Thyroid gland (tissue), 4 donors: ENCODE measurements at places on chromosomes 4 and X.
A peak's percentile ranks its signal among the peaks of the same experiment; 100 is the strongest.

DNA sequence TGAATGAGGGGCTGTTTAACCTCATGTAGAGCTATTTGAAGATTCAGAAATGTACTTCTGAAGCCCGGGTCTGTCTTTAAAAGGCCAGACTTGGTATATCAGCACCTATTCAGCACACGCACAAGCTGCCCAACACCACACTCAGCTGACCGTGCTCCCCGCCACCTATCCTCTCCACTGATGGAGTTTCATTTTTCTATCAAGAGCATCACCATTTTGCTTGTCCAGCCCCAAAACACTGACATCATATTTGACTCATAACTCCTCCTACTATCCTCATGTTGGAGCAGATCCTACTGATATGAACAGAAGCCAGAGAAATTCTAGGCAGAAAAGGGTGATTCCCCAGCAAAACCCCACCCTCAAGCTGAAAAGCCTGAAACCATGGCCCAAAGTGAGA is 100.3 kb downstream of the SORBS2 start:
- no peaks in the 10 kb centered on the region for H3K27me3 ChIP-seq
- peaks cover 35% of the 10 kb centered on the region for H3K4me1 ChIP-seq
- H3K4me3 ChIP-seq: no peak overlapping the region
- no peak overlapping the region for H3K27ac ChIP-seq
- DNase-seq: no peak

DNA sequence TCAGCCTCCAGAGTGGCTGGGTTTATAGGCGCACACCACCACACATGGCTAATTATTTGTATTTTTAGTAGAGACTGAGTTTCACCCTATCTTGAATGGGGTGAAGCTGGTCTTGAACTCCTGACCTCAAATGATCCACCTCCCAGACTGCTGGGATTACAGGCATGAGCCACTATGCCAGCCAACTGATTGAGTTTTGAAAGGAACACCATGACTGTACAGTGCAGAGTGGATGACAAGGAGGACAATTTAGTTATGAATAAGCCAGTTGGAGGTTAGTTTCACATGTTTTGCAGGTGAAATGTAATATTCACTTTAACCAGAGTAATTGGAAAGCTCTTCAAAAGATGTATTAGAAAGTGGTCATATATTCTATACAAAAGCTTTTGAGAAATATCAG is 60.8 kb downstream of the PCDH18 start:
- H3K4me1 ChIP-seq: no peaks in the 10 kb centered on the region
- H3K27ac ChIP-seq: no peak overlapping the region
- H3K36me3 ChIP-seq: no peaks in the 10 kb centered on the region
- no peak overlapping the region for H3K4me3 ChIP-seq
- H3K27me3 ChIP-seq: no peaks in the 10 kb centered on the region

GRCh38 chrX:155026727-155027508 is at the start of gene FUNDC2:
Gene FUNDC2 (plus strand): TSS chrX:155026844. CDS start chrX:155026939, 95 bp downstream.
- no peaks in the 10 kb centered on the region for H3K36me3 ChIP-seq
- peak; percentile 94 for DNase-seq
- no peaks in the 10 kb centered on the region for H3K27me3 ChIP-seq
- peak within 1 kb of the TSS; percentile 84 for H3K27ac ChIP-seq
- peak within 1 kb of the TSS; percentile 43 for H3K4me3 ChIP-seq
- no peaks in the 10 kb centered on the region for H3K4me1 ChIP-seq

GRCh38 chrX:138875472-138875871 is 164.0 kb upstream of the FGF13 start:
- no peak overlapping the region for H3K4me3 ChIP-seq
- H3K36me3 ChIP-seq: no peaks in the 10 kb centered on the region
- H3K27ac ChIP-seq: no peak overlapping the region

DNA sequence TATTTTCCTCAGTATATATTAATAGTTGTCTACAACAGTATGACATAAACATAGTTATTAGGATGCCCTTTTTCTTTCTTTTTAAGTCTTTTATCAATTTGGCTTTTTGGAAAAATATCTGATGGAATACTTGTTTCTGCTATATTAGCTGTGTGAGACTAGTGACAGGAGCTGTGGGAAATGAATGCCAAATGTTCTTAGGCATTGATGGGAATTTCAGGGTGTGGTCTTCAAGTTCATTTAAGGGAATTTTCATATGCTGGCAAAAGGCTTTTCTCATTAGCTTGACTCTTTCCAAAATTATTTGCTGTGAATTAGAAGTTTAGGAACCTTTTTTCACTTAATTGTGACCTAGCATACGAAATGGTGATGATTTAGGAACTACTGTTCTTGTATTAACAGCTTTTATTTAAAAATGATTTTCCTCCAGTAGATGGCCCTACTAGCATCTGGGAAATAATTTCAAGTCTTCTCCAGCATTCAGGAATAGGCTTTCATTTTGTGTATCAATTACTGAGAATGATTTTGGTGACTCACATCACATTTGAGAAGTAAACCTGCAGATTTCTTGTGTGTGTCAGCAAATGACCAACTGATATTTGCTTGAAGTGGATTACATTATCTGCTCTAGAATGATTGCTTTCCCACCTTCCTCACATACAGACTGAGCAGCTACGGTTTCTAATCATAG is 70.9 kb downstream of the HTT start:
- no peak overlapping the region for H3K27ac ChIP-seq
- peaks cover 29% of the 10 kb centered on the region for H3K36me3 ChIP-seq
- no peak for DNase-seq
- H3K27me3 ChIP-seq: no peaks in the 10 kb centered on the region
- no peak overlapping the region for H3K4me3 ChIP-seq

GRCh38 chrX:118665204-118665603 is 62.2 kb upstream of the IL13RA1 start:
- H3K4me1 ChIP-seq: no peaks in the 10 kb centered on the region
- no peak overlapping the region for H3K27ac ChIP-seq
- no peak overlapping the region for H3K4me3 ChIP-seq
- H3K36me3 ChIP-seq: no peaks in the 10 kb centered on the region

DNA sequence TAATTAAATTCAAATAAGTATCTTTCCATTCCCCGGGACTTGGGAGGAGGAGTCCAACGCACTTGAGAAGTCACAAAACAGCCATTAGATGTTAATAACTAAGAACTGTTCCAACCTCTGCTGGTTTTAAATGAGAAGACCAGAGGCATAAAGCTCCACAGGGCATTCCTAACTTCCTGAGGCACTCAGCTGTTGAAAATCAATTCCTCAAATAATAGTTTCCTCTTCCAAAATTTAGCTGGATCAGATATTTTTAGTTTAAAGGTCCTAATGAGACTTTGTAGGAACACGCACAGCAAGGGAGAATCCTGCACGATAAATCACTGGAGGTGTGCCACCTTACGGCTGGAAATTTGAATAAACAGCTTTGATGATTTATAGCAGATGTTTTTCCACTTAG is 504.3 kb upstream of the ZFP42 start:
- H3K27me3 ChIP-seq: no peaks in the 10 kb centered on the region
- DNase-seq: no peak
- no peak overlapping the region for H3K4me3 ChIP-seq
- H3K27ac ChIP-seq: no peak overlapping the region
- no peaks in the 10 kb centered on the region for H3K36me3 ChIP-seq

DNA sequence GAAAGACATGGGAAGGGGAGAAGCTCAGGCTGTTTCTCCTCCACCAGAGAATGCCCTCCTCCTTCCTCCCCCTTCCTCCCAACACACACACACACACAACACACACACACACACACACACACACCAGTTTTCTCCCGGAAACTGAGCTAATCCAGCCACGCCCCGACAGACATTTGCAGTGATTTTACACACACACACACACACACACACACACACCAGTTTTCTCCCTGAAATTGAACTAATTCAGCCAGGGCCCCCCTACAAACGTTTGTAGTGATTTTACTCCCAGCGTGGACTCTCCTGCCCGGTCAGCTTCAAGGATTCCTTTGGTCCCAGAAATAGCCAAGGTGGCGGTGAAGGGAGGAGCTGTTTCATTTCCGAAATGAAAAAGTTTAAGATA is 32.9 kb upstream of the STX18 start:
- H3K36me3 ChIP-seq: no peaks in the 10 kb centered on the region
- peak; percentile 63 for DNase-seq
- H3K4me3 ChIP-seq: peak overlapping the region; percentile 83
- H3K27ac ChIP-seq: peak overlapping the region; percentile 41
- no peaks in the 10 kb centered on the region for H3K27me3 ChIP-seq

DNA sequence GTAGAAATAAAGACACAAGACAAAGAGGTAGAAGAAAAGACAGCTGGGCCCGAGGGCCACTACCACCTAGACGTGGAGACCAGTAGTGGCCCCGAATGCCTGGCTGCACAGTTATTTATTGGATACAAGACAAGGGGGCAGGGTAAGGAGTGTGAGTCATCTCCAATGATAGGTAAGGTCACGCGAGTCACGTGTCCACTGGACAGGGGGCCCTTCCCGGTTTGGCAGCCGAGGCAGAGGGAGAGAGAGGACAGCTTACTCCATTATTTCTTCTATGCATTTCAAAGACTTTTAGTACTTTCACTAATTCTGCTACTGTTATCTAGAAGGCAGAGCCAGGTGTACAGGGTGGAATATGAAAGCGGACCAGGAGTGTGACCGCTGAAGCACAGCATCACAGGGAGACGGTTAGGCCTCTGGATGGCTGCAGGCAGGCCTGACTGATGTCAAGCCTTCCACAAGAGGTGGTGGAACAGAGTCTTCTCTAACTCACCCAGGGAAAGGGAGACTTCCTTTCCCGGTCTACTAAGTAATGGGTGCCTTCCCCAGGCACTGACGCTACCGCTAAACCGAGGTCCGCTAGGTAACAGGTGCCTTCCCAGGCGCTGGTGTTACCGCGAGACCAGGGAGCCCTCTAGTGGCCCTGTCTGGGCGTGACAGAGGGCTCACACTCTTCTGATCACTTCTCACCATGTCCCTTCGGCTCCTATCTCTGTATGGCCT is 44.9 kb downstream of the ZBTB49 start:
- no peak overlapping the region for H3K4me3 ChIP-seq
- H3K4me1 ChIP-seq: no peaks in the 10 kb centered on the region
- H3K36me3 ChIP-seq: no peaks in the 10 kb centered on the region
- H3K27me3 ChIP-seq: no peaks in the 10 kb centered on the region
- H3K27ac ChIP-seq: no peak overlapping the region
- DNase-seq: peak; percentile 65

- no peaks in the 10 kb centered on the region for H3K27me3 ChIP-seq
- no peaks in the 10 kb centered on the region for H3K4me1 ChIP-seq
- no peak overlapping the region for H3K4me3 ChIP-seq
- no peaks in the 10 kb centered on the region for H3K36me3 ChIP-seq
- no peak overlapping the region for H3K27ac ChIP-seq
- DNase-seq: no peak
Observed at GRCh38 chr4:164890691-164891090, 13.7 kb downstream of the APELA start.

- no peaks in the 10 kb centered on the region for H3K4me1 ChIP-seq
- DNase-seq: peak; percentile 67
- H3K27me3 ChIP-seq: no peaks in the 10 kb centered on the region
Observed at GRCh38 chr4:10664408-10664807, 20.2 kb downstream of the CLNK start.

DNA sequence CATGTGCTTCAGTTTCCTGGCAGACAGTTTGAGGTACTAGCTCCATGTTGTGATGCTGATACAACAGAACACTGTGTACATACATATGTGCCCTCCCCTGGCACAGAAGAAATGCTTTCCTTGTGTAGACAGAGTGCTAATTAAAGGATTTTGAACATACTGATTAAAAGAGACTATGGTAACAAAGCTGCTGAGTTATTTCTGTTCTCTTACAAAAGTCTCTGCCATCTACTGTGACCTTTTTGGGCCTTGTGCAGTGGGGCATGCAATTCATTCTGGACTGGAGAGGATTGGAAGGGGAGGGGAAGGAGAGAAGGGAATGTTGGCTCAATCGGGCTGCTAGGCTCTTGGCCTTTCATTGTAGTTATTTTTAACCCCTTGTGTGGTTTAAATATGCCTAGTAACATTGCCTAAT is 6.0 kb downstream of the PDLIM5 start:
- H3K27ac ChIP-seq: peak overlapping the region; percentile 73
- H3K4me1 ChIP-seq: peaks cover 42% of the 10 kb centered on the region
- H3K27me3 ChIP-seq: no peaks in the 10 kb centered on the region
- no peaks in the 10 kb centered on the region for H3K36me3 ChIP-seq

GRCh38 chrX:82141942-82142341 is 940.0 kb downstream of the SH3BGRL start:
- H3K36me3 ChIP-seq: no peaks in the 10 kb centered on the region
- H3K4me1 ChIP-seq: no peaks in the 10 kb centered on the region
- DNase-seq: no peak

DNA sequence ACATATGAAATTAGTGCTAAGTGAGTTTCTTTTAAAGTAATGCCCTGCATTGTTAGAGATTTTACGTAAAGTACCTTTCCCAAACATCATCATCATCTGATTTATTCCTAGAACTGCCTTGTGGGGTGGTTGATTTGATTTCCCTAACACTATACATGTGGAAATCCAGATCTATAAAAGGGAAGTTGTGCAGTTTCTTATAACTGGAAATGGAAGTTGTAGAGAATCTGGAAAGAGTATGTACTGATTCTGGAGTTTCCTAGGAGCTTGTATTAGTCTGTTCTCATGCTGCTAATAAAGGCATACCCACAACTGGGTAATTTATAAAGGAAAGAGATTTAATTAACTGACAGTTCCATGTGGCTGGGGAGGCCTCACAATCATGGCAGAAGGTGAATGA is 47.9 kb downstream of the BMP2K start:
- H3K36me3 ChIP-seq: no peaks in the 10 kb centered on the region
- H3K27me3 ChIP-seq: no peaks in the 10 kb centered on the region
- no peak overlapping the region for H3K27ac ChIP-seq

DNA sequence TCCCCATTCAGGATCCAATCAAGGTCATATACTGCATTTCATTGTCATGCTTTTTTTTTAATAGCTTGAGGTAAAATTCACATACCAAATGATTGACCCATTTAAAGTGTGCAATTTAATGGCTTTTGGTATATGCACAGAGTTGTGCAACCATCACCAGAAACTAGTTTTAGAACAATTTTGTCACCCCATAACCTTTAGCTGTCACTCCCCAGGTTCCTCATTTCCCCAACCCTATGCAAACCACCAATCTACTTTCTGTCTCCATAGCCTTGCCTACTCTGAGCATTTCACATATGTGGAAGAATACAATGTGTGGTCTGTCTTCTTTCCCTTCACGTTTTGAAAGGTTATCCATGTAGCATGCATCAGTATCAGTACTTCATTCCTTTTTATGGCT is 1.4 kb upstream of the SMAD1 start:
- peaks cover 12% of the 10 kb centered on the region for H3K4me1 ChIP-seq
- no peak overlapping the region for H3K4me3 ChIP-seq
- no peak for DNase-seq
- H3K36me3 ChIP-seq: no peaks in the 10 kb centered on the region
- H3K27ac ChIP-seq: no peak overlapping the region

GRCh38 chr4:16812041-16812440 is 86.4 kb downstream of the LDB2 start:
- no peak for DNase-seq
- no peaks in the 10 kb centered on the region for H3K36me3 ChIP-seq
- no peak overlapping the region for H3K27ac ChIP-seq

DNA sequence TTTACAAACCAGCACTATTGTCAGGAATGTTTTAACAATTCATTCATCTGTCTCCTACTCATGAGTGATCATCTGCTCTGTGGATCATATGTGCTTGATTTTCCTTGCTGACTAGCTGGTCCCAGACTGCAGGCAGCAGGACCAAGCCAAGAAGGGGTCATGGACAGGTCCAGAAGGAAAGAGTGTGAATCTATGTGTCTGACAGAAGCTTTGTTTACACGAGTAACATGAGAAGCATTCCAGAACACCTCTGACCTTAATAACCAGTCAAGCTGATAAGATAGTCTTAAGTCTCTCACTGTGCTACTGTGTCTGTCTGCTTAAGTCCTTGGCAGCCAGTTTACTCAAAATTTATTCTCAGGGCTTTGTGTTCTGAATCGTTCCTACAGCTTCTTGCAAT is 39.0 kb downstream of the GUCY1A1 start:
- H3K4me1 ChIP-seq: peaks cover 26% of the 10 kb centered on the region
- no peaks in the 10 kb centered on the region for H3K27me3 ChIP-seq
- no peak overlapping the region for H3K27ac ChIP-seq
- no peak for DNase-seq
- H3K36me3 ChIP-seq: no peaks in the 10 kb centered on the region
